ENCODE measurements at places on chromosomes 2 and 18.
A peak's percentile ranks its signal among the peaks of the same experiment; 100 is the strongest.

DNA sequence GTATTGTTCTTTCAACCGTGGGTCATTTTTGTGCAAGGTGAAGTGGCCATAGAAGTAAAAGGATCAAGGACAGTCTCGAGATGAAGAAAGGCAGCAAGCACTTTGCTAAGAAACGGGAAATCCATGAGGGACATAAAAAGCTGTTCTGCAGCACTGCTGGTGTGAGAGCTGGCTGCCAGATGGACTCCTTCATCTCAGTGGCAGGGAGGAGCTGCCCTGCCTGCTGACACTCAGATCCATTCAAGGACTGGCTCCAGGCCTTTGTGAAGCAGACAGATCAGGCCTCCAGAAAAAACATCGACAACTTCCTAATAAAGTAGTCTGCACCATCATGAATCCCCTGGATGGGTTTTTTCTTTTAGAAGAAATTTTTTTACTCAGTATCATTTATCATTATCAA, 29.5 kb downstream of the RMC1 start:
- DNase-seq = no peak

GRCh38 chr2:104849618-104850141, 4.2 kb upstream of the POU3F3 start:
- peak; percentile 81 for DNase-seq

GRCh38 chr2:877747-878146, 72.9 kb upstream of the SNTG2 start:
- DNase-seq = no peak

GRCh38 chr2:141439524-141439923, 691.3 kb downstream of the LRP1B start:
- no peak for DNase-seq

- DNase-seq = no peak
These were observed 12.4 kb upstream of the CHRNA1 start for GRCh38 chr2:174776675-174777074.

DNA sequence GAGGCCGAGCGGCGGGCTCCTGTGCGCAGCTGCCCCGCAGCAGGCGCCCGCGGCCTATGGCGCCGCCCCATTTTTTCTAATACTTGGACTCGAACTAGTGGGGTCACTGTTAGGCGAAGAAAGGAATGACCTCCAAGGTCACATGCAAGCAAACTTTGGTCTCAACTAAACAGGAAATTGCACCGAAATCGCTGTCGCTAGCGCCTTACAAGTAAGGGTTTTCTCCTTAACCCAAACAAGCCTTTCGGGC, 339 bp downstream of the ACAA2 start:
- DNase-seq = peak; percentile 48

DNA sequence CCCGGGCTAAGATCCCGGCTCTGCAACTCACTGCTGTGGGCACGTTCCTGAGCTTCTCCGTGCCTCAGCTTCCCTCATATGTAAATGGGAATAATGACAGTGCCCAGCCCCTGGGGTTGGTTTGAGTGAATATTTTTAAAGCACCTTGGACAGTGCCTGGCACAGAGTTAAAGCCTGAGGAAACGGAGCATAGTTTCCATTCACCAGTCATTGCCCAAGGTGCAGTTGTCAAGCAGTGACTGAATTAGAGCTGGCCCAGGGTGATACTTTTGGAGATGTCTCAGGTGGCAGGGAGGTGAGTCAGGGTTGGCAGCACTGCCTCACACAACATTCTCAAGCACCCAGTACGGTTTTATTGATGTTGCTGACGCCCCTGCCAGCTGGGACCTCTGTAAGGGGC, 12.2 kb downstream of the TMEM177 start:
- no peak for DNase-seq

DNA sequence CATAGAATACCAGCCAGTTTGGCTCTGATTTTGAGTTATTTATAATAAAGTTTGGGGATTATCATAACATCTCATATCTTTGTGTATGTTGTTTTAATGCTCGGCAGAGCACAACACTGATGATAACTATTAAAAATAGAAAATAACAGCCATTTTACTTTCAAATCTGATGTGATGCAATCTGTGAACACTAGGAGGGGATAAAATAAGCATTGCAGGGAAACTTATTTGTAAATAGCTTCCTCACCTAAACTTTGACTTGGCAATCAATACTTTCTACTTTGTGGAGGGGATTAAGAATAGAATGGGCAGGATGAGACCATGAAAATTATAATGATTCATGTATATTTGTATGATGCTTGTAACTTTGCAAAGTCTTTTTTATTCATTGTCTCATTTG, 54.4 kb downstream of the USP14 start:
- DNase-seq = no peak

DNA sequence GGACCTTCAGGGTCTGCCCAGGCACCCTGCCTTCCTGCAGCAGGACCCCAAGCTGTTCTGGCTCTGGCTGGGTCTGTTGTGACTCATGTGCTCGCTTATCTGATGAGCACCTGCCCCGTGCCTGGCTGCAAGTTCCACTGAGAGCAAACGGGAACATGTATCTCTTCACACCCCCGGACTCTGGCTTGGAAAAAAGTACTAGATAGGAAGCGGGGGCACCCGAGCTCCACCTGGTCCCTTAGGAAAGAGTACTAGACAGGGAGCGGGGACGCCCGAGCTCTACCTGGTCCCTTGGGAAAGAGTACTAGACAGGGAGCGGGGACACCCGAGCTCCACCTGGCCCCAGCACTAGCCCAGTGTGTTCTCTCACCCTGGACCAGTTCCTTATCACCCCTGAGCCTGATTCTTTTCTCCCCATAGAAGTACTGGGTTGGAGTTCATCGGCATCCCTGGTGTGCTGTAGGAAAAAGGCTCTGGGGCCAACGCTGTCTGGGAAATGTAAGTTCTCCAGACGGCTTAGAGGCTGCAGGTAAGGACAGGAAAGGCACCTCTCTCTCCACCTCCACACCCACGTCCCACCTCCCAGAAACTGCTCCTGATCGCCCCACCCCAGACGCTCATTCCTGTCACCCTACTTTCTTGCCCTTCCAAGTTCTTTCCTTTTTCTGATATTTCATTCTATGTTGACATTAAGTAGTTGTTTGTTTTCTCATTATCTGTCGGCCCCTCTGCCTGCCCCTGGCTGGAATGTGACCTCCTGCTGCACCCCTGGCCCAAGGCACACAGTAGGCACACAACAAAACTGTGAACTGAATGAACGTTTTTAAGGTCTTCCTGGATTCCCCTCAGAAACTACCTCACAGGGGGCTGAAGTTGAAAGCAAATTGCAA, 40.2 kb downstream of the HDAC4 start:
- no peak for DNase-seq

DNA sequence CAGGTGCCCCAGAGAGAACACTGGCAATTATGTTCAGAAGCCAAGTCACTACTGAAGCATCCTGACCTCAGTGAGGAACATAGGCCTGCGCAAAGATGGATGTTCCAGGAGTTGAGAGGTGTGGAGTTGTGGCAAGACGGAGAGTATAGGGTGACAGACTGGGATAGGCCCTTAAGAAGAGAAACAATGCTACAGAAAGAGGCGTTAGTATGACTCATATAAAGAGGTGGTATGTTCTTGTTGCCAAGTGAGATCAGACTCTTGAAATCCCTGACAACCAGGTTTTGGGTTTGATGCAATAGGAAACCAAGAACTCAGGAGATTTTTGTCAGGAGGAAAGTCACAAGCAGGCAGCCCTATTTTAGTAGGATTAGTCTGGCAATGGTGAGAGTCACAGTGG, 185.6 kb downstream of the RIT2 start:
- no peak for DNase-seq

GRCh38 chr2:59176737-59177136, 935.6 kb upstream of the FANCL start:
- no peak for DNase-seq

- DNase-seq = no peak
These were observed 148.4 kb upstream of the TWIST2 start for GRCh38 chr2:238699307-238700116.

DNA sequence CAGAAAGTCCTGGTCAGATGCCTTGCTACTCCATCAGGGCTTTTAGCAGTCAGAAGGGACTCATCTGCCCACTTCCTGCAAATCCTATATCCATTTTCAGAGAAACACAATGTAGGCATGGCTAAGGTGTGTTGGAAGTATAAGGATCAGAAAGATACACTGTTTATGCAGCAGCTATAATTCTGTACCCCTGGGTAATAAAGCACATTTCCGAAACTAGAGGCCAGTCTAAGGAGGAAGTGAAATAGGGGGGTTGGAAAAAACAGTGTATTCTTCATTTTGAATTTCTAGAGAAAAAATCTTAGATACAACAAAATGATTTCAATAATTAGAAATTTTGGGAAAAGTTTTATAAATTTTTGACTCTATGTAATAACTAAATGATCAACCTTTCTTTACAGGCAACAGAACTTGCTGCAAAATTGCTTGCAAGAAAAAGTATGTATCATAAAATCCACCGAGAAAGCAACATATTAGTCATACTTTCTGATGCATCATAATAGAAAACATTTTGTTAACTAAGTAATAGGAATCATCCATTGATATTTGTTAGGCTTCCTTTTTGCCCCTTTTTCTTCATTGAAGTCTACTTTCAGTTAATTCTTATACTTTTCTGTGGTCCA, 47.4 kb downstream of the FSIP2 start:
- DNase-seq = no peak

- no peak for DNase-seq
These were observed 30.6 kb downstream of the ADRA2B start for GRCh38 chr2:96085541-96086355.

DNA sequence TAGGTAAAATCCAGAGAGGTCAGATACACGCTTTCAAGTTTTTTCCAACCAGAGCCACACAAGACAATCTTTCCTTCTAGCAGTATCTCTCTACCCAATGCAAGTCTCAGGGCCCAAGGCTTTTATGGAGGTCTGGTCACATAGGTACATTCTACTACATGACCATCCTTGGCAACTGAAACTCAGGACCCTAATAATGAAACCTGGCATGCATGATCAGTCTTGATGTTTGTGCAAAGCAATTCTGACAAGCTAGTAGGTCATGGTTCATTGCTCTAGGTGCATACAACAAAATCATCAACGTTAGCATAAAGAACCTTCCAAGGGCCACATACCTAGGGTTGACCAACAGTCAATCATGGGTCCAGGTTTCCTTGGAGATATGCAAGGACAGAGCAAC, 33.2 kb upstream of the CCDC88A start:
- DNase-seq = no peak

GRCh38 chr2:205642599-205643356, 39.5 kb upstream of the NRP2 start:
- DNase-seq = no peak

DNA sequence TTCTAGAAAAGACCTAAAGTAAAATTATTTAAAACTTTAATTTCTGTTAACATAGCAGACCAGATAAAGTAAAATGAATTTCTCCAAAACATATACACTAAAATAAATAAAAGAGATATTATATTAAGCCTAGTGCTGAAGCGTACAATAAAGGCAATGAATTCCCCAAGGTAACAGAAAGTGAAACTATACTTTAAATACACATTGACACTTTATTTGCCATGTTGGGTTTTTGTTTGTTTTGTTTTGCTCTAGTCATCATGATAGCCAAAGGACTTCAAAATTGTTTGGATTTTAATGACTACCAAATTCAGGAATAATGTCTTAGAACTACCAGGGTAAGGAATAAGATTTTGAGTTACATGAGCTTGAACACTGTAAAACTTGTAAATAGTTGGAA, 413.3 kb downstream of the LRRTM4 start:
- no peak for DNase-seq

DNA sequence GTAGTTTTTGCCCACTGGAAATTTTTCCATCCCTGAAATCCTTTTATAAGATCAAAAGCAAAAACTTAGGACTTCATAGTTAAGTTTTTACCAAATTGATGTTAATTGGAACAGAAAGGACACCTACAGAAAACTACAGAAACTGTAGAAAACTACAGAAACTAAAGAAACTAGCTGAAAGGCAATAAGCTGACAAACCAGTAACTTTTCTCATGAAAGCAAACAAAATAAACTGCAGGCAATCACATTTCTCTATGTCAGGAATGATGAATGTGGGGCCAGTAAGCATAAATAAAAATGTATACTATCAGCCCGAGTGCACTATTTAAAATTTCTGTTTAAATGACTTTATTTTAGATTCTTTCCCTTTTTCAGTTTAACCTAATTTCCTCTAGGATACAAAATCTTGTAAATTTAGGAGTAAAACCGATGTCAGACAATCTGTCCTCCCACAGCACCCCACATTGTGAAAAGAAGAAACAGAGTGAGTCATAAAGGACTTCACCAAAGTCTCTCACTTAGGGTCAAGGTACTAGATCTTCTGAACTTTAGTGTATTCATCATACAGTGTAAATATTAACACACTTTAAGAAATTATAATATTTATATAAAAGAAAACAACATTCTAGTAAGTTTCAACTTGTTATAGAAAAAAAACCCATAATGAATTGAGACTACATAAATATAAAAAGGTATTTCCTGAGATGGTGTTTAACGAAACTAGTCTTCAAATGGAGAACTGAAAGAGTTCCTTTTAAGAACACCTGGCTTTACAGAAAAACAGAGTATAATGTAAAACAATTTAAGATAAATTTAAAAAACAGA, 46.6 kb downstream of the USP40 start:
- no peak for DNase-seq

- DNase-seq = no peak
These were observed 162.0 kb downstream of the ALK start for GRCh38 chr2:29759360-29759759.

- peak; percentile 57 for DNase-seq
These were observed at the start of gene DSG2 for GRCh38 chr18:31497836-31498573. Gene DSG2 (plus strand): TSS chr18:31498177. CDS start chr18:31498252, 75 bp downstream.

DNA sequence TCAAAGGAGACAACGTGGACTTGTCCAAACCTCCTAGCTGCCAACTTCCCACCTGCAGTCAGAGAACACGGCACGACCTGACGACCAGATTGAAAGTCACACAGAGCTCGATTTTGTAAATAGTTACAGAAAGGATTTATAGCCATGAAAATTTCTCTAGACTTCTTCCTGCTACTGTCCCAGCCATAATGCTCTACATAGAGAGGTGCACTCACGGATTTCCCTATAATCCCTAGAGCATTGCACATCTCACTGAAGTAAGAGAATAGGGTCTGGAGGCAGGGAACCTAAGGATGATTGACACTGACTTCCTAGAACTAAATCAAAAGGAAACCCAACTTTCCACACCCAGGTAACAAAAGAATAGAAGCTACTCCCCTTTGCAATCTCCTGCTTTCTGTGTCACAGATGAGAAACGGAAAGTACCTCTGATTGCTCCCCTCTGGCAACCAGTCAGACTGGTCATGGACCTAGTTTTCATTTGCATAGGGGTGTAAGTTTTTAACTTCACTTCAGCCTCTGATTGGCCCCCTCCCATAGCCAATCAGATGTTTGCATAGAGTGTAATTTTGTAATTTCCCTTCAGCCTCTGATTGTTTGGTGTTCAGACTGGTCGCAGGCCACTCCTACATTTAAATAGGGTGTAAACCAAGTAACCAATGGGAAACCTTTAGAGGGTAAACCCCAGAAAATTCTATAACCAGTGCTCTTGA, 58.6 kb upstream of the FBXO11 start:
- no peak for DNase-seq

GRCh38 chr2:15820257-15820566, 120.1 kb upstream of the MYCN start:
- no peak for DNase-seq

GRCh38 chr2:232883116-232883721, 13.2 kb downstream of the SNORC start:
- no peak for DNase-seq

All from endothelial cell (in vitro differentiated cells).